ENCODE measurements at places on chromosomes 1 and 21. TPM values are rescaled to one million over a fixed set of nuclear protein-coding genes. Genes with fewer than 3 reads are reported as not detected.

C4BPB gene
- total RNA-seq = not detected

BNIPL gene
- total RNA-seq = 0.13 TPM

LRRC53 gene
- total RNA-seq = not detected

SEMA6C gene
- 15.5 TPM for total RNA-seq

MATN1 gene
- 0.13 TPM for total RNA-seq

MNDA gene
- not detected for total RNA-seq

PSMB4 gene
- 391 TPM for total RNA-seq

LRRC38 gene
- total RNA-seq = not detected

APOBEC4 gene
- not detected for total RNA-seq

DMRTA2 gene
- not detected for total RNA-seq

CCDC24 gene
- total RNA-seq = 1.9 TPM

LELP1 gene
- total RNA-seq = not detected

HES3 gene
- not detected for total RNA-seq

AGBL4 gene
- total RNA-seq = not detected

TPTE gene
- not detected for total RNA-seq

CRNN gene
- total RNA-seq = not detected

ZNF670 gene
- 6.4 TPM for total RNA-seq

SLC6A17 gene
- total RNA-seq = 0.13 TPM

PLXNA2 gene
- 185 TPM for total RNA-seq

PRAMEF12 gene
- total RNA-seq = not detected
